GM12892 (cell line): ENCODE measurements at places on chromosomes 6 and 20.
A peak's percentile ranks its signal among the peaks of the same experiment; 100 is the strongest.

DNA sequence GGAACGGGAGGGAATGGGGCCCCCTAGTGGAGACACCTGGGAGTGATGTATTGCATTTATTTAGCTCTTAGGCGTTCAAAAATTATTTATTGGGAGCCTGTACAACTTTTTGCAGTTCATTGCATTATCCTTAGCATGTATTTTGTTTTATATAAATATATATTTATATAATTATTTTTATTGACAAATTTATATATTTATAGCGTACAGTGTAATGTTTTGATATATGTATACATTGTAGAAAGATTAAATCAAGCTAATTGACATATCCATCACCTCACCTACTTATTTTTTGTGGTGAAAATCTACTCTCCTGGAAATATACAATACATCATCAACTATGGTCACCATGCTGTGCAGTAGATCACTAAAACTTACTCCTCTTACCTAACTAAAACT lies 975 bp downstream of the SIRT5 start:
- DNase-seq, result no peak

GRCh38 chr6:89034586-89035251 lies 45.8 kb upstream of the PNRC1 start:
- DNase-seq, result no peak

GRCh38 chr6:154862536-154862935 lies 129.3 kb downstream of the SCAF8 start:
- no peak for DNase-seq

DNA sequence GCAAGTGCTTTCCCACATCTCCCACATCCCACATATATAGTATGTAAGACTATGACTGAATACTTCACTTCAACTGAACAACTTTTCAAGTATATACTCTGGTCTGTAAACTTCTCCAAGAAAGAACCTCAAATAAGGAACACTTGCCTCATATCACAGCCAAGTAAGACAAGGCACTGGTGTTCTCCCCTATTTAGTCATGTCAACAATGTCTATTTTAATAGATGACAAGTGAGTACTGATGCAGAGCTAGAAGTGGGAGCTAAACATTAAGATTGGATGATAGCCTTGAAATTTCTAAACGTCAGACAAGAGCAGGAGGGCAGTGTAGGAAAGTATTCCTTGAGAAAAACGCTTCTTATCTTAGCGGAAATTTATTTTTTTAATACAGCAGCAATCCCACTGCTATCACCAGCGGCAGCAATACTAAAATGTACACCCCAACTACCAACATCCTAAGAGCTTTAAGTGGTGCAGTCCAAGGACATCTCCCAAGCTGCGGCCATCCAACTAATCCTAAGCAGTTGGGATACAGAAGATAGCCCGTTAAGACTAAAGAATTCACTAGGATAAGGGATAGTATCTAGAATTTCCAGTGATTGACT lies 29.3 kb downstream of the DST start:
- DNase-seq, result no peak

- DNase-seq, result no peak
Observed at GRCh38 chr6:136994782-136995181, 50.0 kb downstream of the IL20RA start.

- no peak for DNase-seq
Observed at GRCh38 chr20:34943808-34944567, 11.6 kb downstream of the GSS start.

- no peak for DNase-seq
Observed at GRCh38 chr6:49980898-49981297, 11.5 kb upstream of the DEFB113 start.

GRCh38 chr6:149761438-149761837 lies 11.9 kb downstream of the PCMT1 start:
- DNase-seq, result no peak

DNA sequence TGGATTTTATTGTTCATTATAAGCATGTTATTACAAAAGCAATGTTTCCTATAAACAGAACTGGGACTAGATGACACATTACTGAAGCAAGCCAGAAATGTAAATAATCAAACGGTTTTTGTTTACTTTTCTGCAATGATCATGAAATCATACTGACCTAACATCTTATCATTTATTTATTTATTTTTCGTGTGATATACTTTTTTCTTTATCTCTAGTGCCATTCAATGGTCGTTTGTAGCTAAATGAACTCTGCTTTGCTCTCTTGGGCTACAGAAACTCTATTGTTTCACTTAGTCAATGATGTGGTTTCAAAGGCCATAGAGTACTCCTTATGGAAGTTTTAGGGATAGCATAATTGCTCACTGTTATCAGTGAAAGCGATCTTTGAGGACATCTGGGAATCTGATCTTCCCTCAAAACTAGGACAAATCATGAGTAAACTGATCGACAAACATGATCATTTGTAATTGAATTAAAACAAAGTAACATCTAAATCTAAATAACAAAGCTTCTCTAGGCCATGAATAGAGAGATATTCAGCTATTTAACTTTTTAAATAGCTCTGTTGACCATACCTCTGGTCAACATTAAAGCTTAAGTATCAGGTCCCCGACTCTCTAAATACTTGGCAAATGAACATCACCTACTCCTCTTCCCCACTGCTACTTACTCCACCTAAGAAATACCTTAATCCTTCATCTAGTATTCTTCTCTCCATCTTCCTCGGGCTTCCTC lies 933.4 kb downstream of the TFAP2A start:
- no peak for DNase-seq

- no peak for DNase-seq
Observed at GRCh38 chr6:79469376-79470246, 67.6 kb downstream of the LCA5 start.

DNA sequence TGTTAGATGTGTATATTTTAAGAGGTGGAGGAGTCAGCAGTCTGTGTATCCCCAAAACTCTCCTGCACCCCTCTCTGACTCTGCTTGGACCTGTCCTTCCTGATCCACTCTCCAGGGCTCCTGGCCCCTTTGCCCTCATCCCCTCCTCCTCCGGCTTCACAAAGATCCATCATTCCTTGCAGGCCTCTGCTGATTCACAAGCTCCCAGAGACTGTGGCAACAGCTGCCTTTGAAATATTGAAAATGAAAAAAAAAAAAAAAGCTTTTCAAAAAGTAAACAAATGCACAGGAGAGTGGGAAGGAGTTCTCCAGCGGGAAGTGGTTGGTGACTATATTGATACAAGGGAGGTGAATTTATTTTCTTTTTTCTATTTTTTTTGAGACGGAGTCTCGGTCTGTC lies 330.2 kb upstream of the SULF2 start:
- DNase-seq, result no peak

DNA sequence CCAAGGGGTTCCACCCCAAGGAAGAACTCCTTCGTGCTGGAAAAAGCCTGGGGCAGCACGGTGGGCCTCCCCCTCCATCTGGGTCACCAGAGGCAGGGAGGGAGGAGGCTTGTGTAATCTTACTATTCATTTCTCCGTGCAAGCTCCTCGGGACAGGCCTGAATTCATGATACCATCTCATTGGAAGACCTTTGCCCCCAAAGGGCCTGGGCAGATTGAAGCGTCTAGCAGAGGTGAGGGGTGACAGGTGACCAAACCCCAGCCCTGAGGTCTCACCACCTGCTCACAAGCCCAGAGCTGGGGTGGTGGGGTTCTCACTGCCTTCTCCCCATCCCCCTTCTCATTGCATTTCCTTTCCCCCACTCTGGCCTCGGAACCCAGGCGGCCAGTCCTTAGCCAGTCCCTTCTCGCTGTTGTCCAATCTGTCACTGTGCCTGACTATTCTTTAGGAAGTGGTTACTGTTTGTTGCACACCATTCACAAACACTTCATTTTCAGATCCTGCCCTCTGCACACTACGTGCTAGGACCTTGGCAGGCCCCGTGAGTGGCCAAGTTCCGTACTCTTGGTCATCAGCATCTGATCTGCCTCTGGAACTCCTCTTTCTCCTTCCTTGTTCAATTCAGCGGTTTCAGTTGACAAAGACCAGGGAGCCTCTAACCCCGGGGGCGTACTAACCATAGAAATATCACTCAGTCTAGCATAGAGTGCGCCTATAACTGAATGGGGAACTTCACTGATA lies 137.1 kb downstream of the LY86 start:
- no peak for DNase-seq

GRCh38 chr6:5617179-5617578 lies 355.9 kb downstream of the FARS2 start:
- DNase-seq, result no peak

DNA sequence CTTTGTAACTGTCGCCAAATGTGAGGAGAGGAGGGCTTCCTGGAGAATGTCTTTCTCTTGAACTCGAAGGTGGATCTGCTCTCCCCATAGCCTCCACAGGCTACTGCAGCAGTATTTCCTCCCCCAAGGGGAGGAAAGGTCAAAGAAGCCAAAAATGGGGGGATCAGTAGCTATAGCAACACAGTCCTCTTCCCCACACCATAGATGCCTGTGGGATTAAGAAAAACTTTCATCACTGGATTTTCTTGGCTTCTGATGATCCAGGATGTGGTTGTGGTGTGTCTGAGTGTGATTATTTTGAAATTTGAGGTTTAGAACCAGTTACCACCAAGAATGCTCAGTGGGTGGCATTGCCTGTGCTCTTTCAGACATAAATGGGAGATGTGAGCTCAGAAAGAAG lies 140.1 kb upstream of the SPACA1 start:
- no peak for DNase-seq

GRCh38 chr20:57570920-57571319 lies 10.0 kb downstream of the PCK1 start:
- no peak for DNase-seq

DNA sequence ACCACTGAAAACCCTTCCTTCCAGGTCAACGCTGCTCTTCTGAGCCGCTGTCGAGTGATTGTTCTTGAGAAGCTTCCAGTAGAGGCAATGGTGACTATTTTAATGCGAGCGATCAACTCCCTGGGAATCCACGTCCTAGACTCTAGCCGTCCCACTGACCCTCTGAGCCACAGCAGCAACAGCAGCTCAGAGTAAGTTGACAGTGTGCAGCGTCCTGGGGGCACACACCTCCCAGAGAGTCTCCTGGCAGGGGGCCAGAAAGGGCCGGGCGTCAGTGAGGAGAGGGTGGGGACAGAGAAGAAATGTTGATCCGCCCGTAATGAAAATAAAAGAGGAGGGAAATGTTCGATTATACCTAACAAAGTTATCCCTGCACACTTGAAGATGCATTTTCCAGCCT lies 5.0 kb downstream of the WRNIP1 start:
- no peak for DNase-seq

DNA sequence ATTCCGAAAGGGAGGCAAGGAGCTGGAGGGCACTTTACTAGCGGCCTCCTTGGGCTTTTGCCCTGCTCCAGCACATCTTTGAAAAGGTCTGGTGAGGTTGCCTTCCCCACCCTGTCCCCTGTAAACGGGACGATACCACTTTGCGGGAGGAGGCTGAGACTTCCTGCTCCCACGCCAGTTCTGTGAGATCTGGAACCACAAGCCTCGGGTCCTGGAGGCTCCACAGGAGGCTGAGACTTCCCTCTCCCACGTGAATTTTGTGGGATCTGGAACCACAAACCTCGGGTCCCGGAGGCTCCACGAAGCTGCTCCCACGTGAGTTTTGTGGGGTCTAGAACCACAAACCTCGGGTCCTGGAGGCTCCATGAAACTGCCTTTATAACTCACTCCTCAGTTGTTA lies 209.3 kb downstream of the DLL1 start:
- no peak for DNase-seq

- peak; percentile 1 for DNase-seq
Observed at GRCh38 chr6:70538376-70538775, 28.4 kb upstream of the SDHAF4 start.

- no peak for DNase-seq
Observed at GRCh38 chr6:35955970-35956369, 35.1 kb upstream of the SRPK1 start.
